ENCODE measurements at places on chromosomes 5 and 9.

DNA sequence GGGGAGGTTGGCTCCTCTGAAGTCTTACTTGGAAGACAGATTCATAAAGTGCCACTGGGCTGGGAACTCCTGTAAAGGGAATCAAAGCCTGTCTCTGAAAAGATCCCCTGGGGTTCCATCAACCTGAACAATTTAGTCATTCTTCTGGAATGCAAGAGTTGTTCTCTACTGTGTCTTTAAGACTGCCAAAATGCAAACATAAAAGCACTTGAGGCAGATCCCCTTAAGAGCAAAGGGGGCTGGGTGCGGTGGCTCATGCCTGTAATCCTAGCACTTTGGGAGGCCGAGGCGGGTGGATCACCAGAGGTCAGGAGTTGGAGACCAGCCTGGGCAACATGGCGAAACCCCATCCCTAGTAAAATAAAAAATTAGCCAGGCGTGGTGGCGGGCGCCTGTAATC lies 16.7 kb downstream of the CDKN2AIPNL start:
- no peak for DNase-seq

DNA sequence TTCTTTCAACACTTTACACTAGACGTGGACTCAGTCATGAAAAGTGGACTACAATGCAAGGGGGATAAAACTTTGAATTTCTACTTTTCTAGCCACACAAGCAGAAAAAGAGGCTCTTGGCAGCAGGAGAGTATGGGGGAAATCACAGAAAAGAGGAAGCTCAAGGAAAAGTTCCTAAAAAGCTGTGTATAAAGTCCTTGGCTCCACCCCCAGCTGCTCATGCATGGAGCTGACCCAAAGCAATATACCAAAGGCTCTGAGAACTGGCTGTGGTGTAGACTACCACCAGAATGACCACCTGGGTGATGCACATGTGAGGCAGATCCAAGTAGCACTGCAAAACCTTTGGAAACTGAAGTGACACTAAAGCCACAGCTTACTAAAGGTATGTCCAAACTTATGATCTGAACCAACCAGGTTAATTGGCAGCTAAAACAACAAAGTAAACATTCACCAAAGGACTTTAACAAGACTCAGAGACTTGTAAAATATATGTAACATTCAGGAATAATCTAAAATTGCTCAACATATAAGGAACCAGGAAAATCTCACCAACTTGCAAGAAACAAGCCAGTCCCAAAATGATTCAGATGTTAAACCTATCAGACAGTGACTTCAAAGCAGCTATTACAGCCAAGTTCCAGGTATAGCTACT lies 55.5 kb upstream of the RASGRF2 start:
- DNase-seq: no peak

DNA sequence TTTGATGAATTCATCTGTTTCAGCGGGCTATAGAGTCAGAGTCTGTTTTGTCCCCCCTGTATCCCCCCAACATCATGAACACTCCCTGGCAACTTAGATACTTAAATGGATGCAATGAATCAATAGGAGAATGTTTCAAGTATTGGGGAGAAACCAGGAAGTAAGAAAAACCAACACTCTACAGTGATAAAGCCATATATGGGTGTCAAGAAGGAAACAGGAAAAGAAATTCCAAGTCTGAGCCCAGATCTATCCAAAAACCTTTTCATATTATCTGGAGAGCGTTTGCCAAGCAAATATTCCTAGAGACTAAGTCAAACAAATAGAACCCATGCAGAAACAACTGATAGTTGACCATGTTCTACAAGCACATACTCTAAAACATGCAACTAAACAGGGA lies 2.3 kb upstream of the GNAQ start:
- no peak for DNase-seq

DNA sequence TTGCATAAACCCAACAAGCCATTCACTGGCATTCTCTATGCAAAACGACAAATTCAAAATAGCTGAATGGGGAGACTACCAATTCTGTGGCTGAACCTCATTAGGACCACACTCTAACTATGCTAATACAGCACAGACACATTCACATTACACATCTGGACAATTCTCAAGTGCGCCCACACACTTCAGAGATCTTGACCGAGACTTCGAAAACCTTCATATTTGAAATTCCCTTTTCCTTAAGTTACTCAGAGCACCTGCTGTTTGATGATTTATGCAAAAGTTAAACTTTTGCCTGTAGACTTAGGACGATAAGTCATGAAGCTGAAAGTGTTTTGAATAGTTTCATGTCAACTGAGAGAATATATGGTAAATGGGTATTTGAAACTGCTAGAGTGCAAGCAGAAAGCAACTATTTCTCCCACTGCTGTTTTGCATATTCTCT lies 111.9 kb downstream of the FBN2 start:
- DNase-seq: no peak

GRCh38 chr9:35790385-35791296 lies 750 bp upstream of the NPR2 start:
- DNase-seq: peak; percentile 58

- peak; percentile 72 for DNase-seq
These were observed 797 bp upstream of the CCL27 start for GRCh38 chr9:34663303-34663605.

- DNase-seq: no peak
These were observed 173.8 kb downstream of the SGCD start for GRCh38 chr5:156500755-156501154.

DNA sequence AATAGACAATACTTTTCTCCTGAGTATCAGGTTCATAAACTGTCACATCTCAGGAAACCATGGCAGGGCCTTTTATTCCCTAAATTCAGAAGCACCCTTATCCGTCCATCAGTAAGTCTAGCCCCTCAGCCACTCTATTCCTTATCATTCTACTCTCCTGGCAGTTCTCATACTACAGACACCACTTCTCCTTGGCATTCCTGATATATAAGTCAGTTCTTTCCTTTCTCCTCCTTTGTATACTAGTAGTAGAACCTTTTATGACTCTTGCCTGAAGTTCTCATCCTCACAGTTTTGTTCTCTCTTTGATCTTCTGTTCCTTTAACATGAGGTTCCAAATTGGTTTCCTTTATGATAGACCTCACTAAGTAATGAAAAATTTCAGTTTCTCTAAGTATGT lies 29.3 kb downstream of the GRAMD2B start:
- DNase-seq: no peak

- no peak for DNase-seq
These were observed 216.8 kb upstream of the PANK3 start for GRCh38 chr5:168796000-168796399.

DNA sequence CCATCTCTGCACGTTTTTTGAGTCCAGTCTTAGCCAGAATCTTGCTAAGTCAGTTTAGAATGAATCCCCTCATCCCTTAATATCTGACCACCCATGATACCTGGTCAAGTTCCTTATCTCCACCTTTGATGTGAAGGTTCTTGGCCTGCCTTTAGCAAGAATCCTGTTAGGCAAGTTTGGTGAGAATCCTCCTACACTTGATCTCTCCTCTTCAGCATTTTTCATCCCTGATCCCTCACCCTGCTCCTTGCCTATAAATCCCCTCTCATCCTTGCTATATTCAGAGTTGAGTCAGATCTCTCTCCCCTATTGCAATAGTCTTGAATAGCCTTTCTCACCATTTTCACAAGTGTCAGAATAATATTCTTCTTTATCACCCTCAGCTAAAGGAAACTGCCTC lies 31.0 kb downstream of the SMIM23 start:
- no peak for DNase-seq

GRCh38 chr5:73759771-73760170 lies 133.8 kb downstream of the ARHGEF28 start:
- DNase-seq: no peak

GRCh38 chr5:103847060-103847459 lies 284.5 kb upstream of the NUDT12 start:
- no peak for DNase-seq

GRCh38 chr5:11054014-11054413 lies 293.0 kb upstream of the DAP start:
- DNase-seq: no peak

- DNase-seq: peak; percentile 15
These were observed at the start of gene VAV2 for GRCh38 chr9:133991964-133992779. Gene VAV2 (minus strand): TSS chr9:133992324. CDS start chr9:133992278, 46 bp downstream.

DNA sequence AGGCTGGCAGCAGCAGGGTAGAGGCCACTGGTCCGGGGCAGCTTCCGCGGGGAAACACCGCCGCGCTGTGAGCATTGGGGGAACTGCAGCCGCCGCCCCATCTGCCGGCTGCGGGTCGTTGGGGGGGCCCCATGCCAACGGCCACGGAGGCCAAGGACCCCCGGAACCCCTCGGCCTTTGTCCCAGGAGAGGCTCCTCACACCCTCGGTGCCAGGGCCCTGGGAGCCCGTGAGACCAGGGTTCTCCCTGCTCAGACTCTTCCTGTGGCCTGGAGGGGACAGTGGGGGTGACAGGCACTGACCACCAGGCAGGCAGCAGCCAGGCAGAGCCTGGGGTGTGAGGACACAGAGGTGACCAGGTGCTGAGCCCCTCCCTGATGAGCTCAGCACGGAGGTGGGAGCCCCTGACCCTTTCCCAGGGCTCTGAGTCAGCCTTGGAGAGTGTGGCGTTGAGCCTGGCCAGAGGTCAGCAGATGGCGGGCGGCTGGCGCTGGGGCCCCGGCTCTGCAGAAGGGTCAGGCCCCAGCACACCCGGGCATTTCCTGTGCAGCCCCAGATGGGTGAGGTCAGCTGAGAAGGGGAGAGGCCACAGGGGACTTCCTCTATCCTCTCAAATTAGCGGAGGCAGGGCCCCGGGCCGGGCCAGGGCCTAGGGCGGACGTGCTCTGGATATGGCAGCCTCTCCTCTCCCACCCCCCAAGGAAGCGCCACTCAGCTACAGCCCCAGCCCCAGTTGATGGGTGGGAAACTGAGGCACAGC lies 17.9 kb upstream of the EGFL7 start:
- DNase-seq: no peak
